ENCODE measurements at places on chromosomes 12 and 14. TPM values are rescaled to one million over a fixed set of nuclear protein-coding genes. Genes with fewer than 3 reads are reported as not detected.

Gene SMIM41
- polyA plus RNA-seq, result 0.61 TPM

GRCh38 chr14:101290611-101291010, 270.7 kb upstream of the DIO3 start:
- no peak for DNase-seq

GRCh38 chr14:70023871-70024270, 144.7 kb downstream of the SMOC1 start:
- DNase-seq, result no peak

- DNase-seq, result no peak
Observed at GRCh38 chr12:127223731-127224130, 1043.2 kb upstream of the TMEM132C start.

Data from right cardiac atrium (tissue), 5 donors.